ENCODE measurements at places on chromosomes 11 and 22.

DNA sequence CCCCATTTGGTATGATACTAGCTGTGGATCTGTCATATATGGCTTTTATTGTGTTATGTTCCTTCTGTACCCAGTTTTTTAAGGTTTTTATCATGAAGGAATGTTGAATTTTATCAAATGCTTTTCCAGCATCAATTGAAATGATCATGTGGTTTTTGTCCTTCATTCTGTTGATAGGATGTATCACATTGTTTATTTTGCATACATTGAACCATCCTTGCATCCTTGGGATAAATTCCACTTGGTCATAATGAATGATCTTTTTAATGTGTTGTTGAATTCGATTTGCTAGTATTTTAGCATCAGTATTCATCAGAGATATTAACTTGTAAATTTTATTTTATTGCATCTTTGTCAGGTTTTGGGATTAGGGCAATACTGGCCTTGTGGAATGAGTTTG lies 31.1 kb downstream of the TAF1D start:
- no peak for DNase-seq

DNA sequence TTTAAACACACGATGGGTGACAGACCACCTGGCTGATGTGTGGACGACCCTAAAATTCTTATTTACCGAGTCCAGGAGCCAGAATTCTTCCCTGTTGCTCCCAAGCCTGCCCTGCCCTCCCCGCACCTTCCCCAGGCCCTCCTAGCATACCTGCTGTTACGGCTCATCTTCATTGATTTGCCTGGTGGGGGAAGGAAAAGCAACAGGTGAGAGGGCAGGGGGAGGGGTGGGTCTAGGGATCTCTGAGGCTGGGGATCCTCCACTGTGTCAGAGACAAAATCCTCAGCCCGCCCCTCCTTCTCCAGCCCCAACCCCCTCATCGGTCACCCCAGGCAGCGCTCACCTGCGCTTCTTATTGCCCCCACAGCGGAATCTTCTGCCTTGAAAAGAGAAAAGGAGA lies 4.0 kb downstream of the FXYD2 start:
- DNase-seq, result no peak

DNA sequence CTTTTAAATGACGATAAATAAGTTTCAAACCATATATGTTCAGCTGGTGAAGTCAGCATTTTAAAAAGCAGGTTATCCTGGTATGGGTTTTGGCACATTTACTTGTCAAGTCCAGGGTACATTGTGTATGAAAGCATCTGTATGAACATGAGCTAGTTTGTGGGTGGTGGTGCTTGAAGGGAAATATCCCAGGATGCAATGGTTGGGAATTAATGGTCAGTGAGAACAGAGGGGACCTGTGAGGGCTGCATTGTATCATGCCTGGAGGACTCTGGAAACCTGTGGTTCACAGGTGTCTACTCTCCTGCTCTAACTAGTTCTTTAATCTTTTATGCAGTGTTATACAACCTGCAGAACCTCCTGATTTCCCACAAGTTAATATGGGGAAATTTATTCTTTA lies 5.8 kb downstream of the DEPDC7 start:
- no peak for DNase-seq

DNA sequence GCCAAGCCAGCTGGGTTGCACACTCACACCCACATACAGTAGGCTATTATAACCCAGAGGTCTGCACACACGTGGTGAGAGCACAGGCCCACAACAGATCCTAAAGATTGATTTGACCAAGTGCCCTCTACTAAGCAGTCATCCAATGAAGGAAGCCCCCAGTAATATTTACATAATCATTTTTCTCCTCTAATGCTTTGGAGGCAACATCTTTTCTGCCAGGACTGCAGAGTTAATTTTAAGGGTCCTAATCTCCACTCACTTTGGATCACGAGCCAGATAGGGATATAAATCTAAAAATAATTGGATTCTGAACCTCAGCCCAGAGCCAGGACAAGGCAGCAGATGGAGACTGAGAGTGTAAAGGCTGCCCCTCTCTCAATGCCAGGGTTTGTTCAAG lies 49.1 kb upstream of the MTNR1B start:
- no peak for DNase-seq
